ENCODE measurements at places on chromosomes 12 and 14. TPM values are rescaled to one million over a fixed set of nuclear protein-coding genes. Genes with fewer than 3 reads are reported as not detected.

The NEMF gene
- 73.8 TPM for polyA plus RNA-seq

The WNT1 gene
- not detected for polyA plus RNA-seq

The FOXJ2 gene
- 4.9 TPM for polyA plus RNA-seq

The ETNK1 gene
- polyA plus RNA-seq, result 33.1 TPM

The RNASE1 gene
- polyA plus RNA-seq, result 1.7 TPM
